CD4-positive, alpha-beta T cell treated with Interleukin-6 for 4 hours (primary cell): ENCODE measurements at places on chromosomes 1 and 21.
A peak's percentile ranks its signal among the peaks of the same experiment; 100 is the strongest.

- no peak for DNase-seq
Observed at GRCh38 chr1:242623119-242623518, 98.6 kb upstream of the PLD5 start.

GRCh38 chr1:114468710-114469468 lies 42.1 kb downstream of the TRIM33 start:
- no peak for DNase-seq

- DNase-seq = no peak
Observed at GRCh38 chr1:86714159-86714558, 9.8 kb downstream of the SH3GLB1 start.

- no peak for DNase-seq
Observed at GRCh38 chr1:2919841-2920240, 101.4 kb upstream of the ACTRT2 start.

- no peak for DNase-seq
Observed at GRCh38 chr1:201430776-201431175, 9.2 kb upstream of the TNNI1 start.

DNA sequence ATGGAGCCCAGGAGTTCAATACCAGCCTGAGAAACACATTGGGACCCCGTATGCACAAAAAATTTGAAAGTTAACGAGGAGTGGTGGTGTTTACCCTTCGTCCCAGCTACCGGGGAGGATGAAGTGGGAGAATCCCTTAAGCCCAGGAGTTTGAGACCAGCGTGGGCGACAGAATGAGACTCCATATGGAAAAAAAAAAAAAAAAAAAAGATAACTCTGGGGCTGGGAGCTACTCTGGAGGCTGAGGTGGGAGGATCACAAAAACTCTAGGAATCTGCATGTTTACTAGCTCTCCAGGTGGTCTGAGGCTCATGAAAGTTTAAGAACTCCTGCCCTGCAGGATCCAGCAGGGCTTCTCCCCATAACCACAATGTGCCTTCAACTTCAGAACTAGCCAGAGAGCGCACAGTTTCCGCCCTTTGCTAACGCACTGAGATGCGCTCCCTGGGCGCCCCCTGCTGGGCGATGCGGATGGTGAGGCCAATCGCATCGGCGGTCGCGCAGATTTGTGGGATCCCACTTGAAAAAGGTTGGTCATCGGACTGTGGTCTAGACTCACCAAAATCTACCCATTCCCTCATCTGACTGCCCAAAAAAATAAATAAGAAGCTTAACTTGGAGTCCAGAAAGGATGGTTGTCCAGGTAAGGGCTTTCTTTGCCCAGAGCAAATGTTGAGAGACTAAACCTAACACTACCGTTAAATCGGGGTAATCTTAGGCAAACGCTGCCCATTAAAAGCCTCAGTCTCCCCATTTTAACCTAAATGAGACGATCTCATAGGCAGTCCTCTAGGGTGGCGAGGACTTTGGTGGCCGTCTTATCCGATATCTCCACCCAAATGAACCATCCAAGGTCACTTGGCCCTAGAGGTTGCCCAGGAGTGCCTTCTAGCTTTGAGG lies 8.8 kb downstream of the ZNF683 start:
- peak; percentile 94 for DNase-seq

GRCh38 chr1:4169991-4170390 lies 269.9 kb upstream of the C1orf174 start:
- no peak for DNase-seq

DNA sequence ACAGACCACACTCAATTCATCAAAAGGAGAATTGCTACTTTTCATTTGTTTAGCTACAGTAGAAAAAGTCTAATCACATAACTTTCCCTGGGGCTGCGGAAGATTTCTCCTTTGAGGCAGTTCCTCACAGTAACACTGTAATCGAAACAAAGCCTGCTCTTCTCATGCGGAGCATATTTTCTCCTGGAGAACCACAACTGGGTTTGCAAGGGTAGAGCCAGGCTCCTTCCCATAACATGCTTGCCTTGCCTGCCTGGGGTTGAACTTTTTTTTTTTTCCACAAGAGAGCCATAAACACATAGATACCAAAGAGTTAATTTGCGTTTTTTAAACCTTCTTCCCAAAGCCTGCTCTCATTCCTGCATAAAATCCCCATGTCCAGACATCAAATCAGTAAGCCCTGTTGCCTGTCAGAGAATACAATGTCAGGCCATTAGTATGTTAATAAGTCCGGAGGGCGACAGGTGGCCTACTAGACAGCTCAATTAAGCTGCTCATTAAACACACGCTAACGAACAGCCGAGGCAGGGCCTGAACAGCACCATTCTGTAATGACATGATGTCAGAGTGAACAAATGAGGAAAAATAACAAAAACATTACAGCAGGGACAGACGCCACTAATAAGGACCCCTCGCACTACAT lies 107.1 kb upstream of the OLIG2 start:
- DNase-seq = no peak

DNA sequence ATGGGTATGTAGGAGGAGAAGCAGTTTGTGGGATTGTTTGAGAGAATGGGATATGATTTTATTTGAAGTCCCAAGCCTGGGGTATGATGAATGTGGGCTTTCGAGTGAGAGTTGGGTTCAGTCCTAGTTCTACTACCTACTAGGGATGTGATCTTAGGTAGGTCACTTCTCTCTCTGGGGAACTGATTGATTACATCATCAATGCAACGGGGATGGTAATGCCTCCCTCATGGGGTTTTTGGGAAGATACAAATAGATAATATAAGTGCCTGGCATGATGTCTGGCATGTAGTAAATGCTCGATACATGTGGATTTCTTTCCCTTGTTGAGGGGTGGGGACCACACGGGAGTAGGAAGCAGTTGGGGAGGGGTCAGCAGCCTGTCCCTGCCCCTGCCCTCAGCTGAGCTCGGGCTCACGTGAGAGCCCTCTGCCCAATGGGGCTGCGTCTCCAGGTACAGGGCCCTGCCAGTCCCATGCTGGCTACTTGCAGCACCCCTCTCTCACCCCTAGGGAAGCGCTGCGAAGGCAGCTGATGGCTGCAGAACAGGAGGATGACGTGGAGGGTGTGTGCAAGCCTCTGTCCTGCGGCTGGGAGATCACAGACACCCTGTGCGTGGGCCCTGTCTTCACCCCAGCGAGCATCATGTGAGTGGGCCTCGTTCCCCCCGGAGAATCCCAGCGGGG lies 38.7 kb downstream of the AZIN2 start:
- no peak for DNase-seq

DNA sequence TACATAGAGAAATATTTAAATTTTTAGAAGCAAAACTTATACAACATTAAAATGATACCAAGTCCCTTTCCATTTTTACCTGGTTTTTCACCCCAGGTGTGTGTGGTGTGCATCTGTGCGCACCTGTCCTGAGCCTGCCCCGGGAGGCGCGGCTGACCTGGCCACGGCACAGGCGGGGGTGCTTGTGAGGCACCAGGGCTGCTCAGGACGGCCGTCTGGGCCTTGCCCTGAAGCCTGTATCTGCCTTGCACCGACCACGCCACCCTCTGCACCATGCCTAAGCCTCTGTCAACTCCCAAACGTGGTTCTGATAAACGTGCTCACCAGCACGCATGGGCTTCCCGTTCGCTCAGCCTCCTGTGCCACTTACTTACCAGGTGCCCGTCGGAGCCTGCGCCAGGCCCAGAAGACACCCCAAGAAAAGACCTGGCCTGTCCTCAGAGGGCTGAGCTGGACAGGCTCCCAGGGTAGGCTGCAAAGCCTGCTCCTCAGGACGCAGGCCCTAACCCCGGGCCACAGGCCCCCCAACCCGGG lies 20.9 kb downstream of the PANK4 start:
- no peak for DNase-seq

DNA sequence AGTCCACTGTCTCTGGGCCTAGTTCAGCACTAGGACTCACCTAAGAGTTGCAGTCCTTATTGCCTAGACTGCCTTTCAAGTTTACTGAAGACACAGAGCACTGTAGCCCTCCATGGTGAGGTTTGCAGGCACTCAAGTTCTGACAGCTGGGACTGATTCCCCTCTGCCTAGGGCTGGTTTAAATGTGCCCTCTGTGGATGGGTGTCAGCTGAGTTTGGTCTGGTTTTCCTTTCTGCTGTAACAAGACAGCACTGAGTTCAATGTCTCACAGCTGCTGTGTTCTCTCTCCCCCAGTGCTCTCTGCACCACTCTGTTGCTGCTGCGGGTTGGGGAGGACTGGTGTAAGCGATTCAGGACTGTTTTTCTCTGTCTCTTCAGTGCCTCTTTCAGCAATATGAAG lies 75.2 kb upstream of the C1orf21 start:
- DNase-seq = no peak

GRCh38 chr1:39139723-39140360 lies 64.7 kb upstream of the MACF1 start:
- no peak for DNase-seq

GRCh38 chr21:17466166-17466565 lies 46.7 kb upstream of the CXADR start:
- no peak for DNase-seq

GRCh38 chr1:147791876-147792275 lies 31.5 kb upstream of the GJA5 start:
- no peak for DNase-seq
